ENCODE measurements at places on chromosomes 1 and 21. TPM values are rescaled to one million over a fixed set of nuclear protein-coding genes. Genes with fewer than 3 reads are reported as not detected.
A peak's percentile ranks its signal among the peaks of the same experiment; 100 is the strongest.

The SLAMF1 gene
- total RNA-seq = 46.6 TPM

The SLFNL1 gene
- total RNA-seq = 0.19 TPM

DNA sequence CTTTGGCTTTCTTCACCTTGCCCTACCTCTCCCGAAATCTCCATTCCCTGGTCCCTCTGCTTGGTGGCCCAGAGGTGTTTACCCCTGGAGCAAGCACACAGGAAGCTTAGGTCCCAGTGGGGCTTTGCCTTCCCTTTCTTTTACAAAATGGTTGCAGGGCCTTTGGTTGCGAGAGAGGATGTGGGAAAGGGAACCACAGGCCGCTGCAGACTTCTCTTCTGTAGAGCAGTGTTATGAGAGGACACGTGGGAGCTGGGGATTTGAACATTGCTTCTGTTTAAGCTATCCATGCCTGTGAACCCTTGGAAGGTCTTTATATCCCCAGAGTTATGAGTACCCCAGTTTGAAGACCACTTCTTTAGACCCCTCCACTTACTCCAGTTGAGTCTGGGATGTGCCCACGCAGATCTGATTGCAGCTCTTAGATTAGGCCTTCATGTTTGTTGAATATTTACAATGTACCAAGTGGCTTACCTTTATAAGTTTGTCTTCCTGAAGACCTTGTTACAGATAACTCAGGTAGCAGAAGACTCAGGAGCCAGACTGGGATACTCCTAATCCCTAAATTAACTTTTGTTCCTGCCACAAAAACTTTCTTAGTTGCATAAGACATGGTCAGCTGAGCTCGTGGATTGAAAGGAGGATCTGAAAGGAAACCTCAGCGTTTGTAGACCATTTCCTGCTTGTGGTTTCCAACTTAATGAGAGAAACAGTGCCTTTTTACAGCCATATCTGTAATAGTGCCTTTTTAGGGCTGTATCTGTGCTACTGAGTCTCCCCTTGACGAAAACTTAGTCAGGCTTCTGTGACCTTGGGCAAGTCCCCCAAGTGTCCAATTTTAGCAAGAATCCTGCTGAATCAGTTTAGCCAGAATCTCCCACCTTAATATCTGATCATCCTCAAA, 21.9 kb upstream of the IVNS1ABP start:
- no peak for DNase-seq
- H3K27me3 ChIP-seq = no peaks in the 10 kb centered on the region
- H3K4me3 ChIP-seq = no peak overlapping the region
- peaks cover 13% of the 10 kb centered on the region for H3K4me1 ChIP-seq

The OR2G6 gene
- total RNA-seq = not detected

DNA sequence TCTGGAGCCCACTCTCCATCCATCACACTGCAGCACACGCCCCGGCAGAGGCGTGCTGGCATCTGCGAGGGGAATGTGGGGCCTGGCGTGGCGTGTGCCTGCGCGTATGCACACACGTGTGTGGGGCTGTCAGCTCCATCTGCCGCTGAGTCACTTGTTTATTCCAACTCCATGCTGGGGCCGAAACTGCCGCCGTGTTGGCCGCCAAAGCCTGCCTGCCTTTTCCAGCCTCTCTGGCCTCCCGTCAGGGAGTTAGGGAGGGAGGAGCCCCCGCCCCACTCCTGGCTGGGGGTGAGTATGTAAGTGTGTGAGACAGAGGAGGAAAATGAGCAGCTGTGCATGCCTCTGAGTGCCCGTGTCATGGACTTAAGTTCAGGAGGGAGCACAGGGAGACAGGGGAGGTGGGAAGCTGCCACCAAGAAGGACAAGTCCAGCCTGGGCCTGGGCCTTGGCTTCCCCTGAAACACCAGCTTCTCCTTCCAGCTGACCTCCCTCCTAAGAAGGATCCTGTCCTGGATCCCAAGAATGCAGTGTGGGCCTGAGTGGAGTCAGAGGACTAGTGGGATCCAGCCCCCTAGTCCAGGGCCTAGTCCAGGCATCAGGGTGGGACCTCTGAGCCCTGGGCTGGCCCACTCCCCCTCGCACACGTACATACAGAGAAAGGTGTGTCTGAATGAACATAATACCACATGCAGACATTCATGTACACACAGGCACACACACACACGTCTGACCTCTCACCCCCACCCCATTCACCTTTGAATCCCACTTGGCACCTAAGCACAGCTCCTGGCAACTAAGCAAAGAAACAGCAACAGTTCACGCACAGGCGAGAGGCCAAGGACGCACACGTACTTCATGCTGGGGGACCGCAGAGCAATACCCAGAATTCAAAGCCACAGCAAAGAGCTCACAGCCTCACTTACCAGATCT, 24.7 kb downstream of the MEF2D start:
- no peaks in the 10 kb centered on the region for H3K27me3 ChIP-seq
- H3K27ac ChIP-seq = no peak overlapping the region
- H3K4me3 ChIP-seq = no peak overlapping the region
- DNase-seq = no peak

GRCh38 chr1:169117599-169117998, 11.1 kb downstream of the ATP1B1 start:
- no peak overlapping the region for H3K4me3 ChIP-seq
- no peaks in the 10 kb centered on the region for H3K27me3 ChIP-seq
- H3K4me1 ChIP-seq = no peaks in the 10 kb centered on the region
- DNase-seq = no peak
- H3K27ac ChIP-seq = no peak overlapping the region

- peaks cover 31% of the 10 kb centered on the region for H3K4me1 ChIP-seq
- H3K36me3 ChIP-seq = no peaks in the 10 kb centered on the region
- DNase-seq = no peak
- no peak overlapping the region for H3K4me3 ChIP-seq
- H3K27me3 ChIP-seq = peaks cover 49% of the 10 kb centered on the region
These were observed 104.7 kb downstream of the RIPK4 start for GRCh38 chr21:41662161-41662560.

The F11R gene
- total RNA-seq = 28.3 TPM

GRCh38 chr1:92503926-92504285, 17.2 kb upstream of the GFI1 start:
- DNase-seq = no peak
- no peaks in the 10 kb centered on the region for H3K36me3 ChIP-seq

The ADCY10 gene
- 0.09 TPM for total RNA-seq

- no peaks in the 10 kb centered on the region for H3K36me3 ChIP-seq
- H3K27me3 ChIP-seq = no peaks in the 10 kb centered on the region
- H3K4me1 ChIP-seq = no peaks in the 10 kb centered on the region
- no peak for DNase-seq
- no peak overlapping the region for H3K27ac ChIP-seq
These were observed 208.4 kb downstream of the MATN1 start for GRCh38 chr1:30514945-30515344.

GRCh38 chr1:204431310-204432184, 19.9 kb upstream of the PPP1R15B start:
- peaks cover 83% of the 10 kb centered on the region for H3K36me3 ChIP-seq
- H3K4me1 ChIP-seq = no peaks in the 10 kb centered on the region
- H3K27me3 ChIP-seq = no peaks in the 10 kb centered on the region

- H3K27me3 ChIP-seq = no peaks in the 10 kb centered on the region
- H3K4me3 ChIP-seq = peak within 1 kb of the TSS; percentile 79
- H3K4me1 ChIP-seq = peaks cover 9% of the 10 kb centered on the region
These were observed at the start of gene ACADM for GRCh38 chr1:75724472-75725022. TSS of gene ACADM (plus strand) at chr1:75724709. CDS start at chr1:75724788, 79 bp downstream.

- no peak overlapping the region for H3K4me3 ChIP-seq
- H3K4me1 ChIP-seq = no peaks in the 10 kb centered on the region
- DNase-seq = no peak
- no peaks in the 10 kb centered on the region for H3K27me3 ChIP-seq
These were observed 455.6 kb upstream of the ADGRL2 start for GRCh38 chr1:81345110-81345509.

- no peaks in the 10 kb centered on the region for H3K27me3 ChIP-seq
- H3K27ac ChIP-seq = no peak overlapping the region
- H3K4me1 ChIP-seq = no peaks in the 10 kb centered on the region
- H3K36me3 ChIP-seq = peaks cover 3% of the 10 kb centered on the region
These were observed 34.9 kb downstream of the WDR3 start for GRCh38 chr1:117964290-117965038.

GRCh38 chr1:183553331-183553730, 36.9 kb downstream of the NCF2 start:
- no peaks in the 10 kb centered on the region for H3K27me3 ChIP-seq
- no peak overlapping the region for H3K4me3 ChIP-seq
- no peaks in the 10 kb centered on the region for H3K4me1 ChIP-seq
- peaks cover 54% of the 10 kb centered on the region for H3K36me3 ChIP-seq
- no peak for DNase-seq
- H3K27ac ChIP-seq = no peak overlapping the region

DNA sequence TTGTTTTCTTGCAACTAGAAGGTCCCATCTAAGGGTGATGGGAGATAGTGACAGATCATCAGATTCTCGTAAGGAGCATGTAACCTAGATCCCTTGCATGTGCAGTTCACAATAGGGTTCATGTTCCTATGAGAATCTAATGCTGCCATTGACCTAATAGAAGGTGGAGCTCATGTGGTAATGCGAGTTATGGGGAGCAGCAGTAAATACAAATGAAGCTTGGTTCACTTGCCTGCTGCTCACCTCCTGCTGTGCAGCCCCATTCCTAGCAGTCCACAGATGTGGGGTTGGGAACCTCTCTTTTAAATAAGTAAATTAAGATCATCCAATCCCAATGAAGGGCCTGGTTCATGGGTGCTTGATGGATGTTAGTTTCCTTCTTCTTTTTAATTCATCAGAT, 148.7 kb upstream of the ATP1B1 start:
- no peak overlapping the region for H3K4me3 ChIP-seq
- no peak overlapping the region for H3K27ac ChIP-seq
- H3K4me1 ChIP-seq = no peaks in the 10 kb centered on the region

- no peak for DNase-seq
- H3K36me3 ChIP-seq = peaks cover 14% of the 10 kb centered on the region
- no peak overlapping the region for H3K4me3 ChIP-seq
- H3K27me3 ChIP-seq = no peaks in the 10 kb centered on the region
- no peak overlapping the region for H3K27ac ChIP-seq
These were observed 56.1 kb downstream of the EYA3 start for GRCh38 chr1:28032281-28032680.

DNA sequence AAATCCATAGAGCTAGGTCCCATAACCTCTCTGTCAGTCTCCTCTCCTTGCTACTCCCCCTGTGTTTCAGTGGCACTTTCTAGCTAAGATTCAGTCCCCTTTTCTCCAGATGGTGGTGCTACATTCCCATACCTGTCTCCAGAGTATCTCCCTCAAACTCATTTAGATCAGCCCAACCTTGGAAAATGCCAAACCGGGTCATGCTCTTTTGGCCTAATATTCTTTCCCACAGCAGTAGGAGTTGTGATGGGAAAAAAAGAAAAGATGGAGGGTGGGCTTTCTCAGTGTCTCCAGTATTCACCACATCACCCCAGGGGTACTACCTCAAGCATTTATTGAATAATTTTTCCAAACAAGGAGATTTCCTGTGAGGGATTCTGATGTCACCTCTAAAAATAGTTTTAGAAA, 3.2 kb upstream of the RXFP4 start:
- peaks cover 3% of the 10 kb centered on the region for H3K36me3 ChIP-seq
- H3K4me1 ChIP-seq = peaks cover 7% of the 10 kb centered on the region
- peak; percentile 64 for DNase-seq
- no peak overlapping the region for H3K4me3 ChIP-seq
- H3K27ac ChIP-seq = no peak overlapping the region

The DHRS3 gene
- 20.5 TPM for total RNA-seq

DNA sequence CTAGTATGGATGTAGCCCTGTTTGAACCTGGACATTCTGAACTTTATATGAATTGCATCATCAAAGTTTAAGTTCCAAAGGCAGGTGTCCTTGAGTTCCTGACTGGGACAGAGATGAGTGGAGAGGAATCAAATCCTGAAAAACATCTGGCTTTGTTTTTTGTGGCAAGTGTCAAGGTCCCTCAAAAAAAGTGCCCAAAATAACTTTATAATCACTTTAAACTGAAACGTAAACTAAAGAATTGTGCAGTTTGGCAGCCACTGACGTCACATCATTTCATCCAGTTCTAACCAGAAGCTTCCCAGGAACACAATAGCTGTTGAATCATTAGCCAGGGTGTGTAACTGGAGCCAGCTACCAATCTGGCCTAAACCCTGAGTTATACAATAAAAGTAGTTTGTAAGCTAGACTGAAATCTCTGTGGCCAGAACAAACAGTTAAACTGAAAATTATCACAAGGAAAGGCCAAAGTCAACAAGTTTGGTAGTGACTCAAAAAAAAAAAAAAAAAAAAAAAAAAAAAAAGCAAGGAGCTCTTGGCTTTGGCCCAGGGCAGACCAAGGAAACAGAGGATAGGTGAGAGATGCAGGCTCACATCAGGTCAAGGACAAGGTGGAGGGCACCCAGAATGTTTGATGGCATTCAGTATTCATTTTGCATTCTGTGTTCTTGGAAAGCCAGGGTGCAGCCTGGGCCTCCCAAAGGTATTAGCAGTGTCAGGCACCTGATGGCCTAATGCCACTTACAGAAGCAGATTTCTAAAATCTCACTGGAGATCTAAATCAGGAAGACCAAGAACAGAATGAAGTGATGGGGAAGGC, 74.3 kb downstream of the TNFSF18 start:
- H3K27me3 ChIP-seq = no peaks in the 10 kb centered on the region
- no peak overlapping the region for H3K4me3 ChIP-seq
- no peak overlapping the region for H3K27ac ChIP-seq
- H3K4me1 ChIP-seq = no peaks in the 10 kb centered on the region
- DNase-seq = no peak

The C8A gene
- total RNA-seq = under 0.01 TPM

DNA sequence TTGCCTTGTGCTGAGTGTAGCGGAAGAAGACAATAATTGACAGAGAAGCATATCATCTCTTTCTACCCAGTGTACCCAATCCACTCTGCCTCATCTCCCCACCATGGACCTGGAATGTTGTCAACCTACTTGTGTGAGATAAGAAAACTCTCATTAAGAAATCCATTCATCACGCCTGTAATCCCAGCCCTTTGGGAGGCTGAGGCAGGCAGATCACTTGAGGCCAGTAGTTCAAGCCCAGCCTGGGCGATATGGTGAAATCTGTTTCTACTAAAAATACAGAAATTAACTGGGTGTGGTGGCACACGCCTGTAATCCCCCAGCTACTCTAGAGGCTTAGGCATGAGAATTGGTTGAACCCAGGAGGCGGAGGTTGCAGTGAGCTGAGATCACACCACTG, 209.6 kb downstream of the PBX1 start:
- peaks cover 16% of the 10 kb centered on the region for H3K4me1 ChIP-seq
- no peaks in the 10 kb centered on the region for H3K27me3 ChIP-seq
- no peaks in the 10 kb centered on the region for H3K36me3 ChIP-seq
- H3K4me3 ChIP-seq = no peak overlapping the region
- no peak overlapping the region for H3K27ac ChIP-seq
- no peak for DNase-seq

The KCNT2 gene
- total RNA-seq = 0.85 TPM

The PLA2G4A gene
- 4.7 TPM for total RNA-seq

The TPTE gene
- total RNA-seq = not detected
